ENCODE measurements at places on chromosomes 7 and 10.

DNA sequence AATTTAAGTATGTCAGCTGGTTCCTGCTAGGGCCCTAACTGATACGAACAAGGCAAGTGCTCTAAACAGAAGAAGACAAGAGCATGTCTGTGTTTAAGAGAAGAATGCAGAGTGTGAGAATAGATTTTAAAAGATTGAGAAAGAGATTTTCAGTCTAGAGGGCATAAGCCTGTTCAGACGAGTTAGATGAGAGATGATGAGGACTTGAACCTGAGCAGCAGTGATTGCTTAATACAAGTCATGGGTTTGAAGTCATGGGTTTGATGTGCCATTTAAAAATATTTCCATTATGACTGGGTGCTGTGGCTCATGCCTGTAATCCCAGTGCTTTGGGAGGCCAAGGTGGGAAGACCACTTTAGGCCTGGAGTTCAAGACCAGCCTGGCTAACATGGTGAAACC, 108.9 kb upstream of the PLXDC2 start:
- no peak for DNase-seq

DNA sequence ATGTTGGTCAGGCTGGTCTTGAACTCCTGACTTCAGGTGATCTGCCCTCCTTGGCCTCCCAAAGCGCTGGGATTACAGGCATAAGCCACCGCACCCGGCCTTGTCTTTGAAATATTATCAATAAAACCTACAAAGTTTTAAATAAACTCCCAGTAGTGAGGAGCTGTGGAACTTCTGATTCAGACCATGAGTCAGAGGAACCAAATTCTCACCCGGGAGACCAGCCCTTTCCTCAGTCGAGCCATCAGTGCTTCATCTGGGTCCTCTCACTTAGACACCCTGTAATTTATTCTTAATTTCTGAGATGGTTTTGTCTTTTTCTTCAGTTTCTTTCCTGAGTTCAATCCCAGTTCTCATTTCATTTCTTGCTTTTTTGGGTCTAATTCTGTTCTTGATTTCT, 68.6 kb downstream of the DYNC2I1 start:
- no peak for DNase-seq

GRCh38 chr10:62037890-62038608, 136.6 kb downstream of the ARID5B start:
- no peak for DNase-seq

- no peak for DNase-seq
Measured at GRCh38 chr10:52744057-52744805, 28.4 kb downstream of the MBL2 start.

All from Ammon's horn (tissue), 1 donor.